Jurkat, Clone E6-1 (cell line): ENCODE measurements at places on chromosomes 3 and 15.

GRCh38 chr3:46030626-46031025, 3.3 kb upstream of the XCR1 start:
- DNase-seq, result no peak

- DNase-seq, result no peak
Observed at GRCh38 chr3:55172913-55173312, 245.1 kb upstream of the LRTM1 start.

DNA sequence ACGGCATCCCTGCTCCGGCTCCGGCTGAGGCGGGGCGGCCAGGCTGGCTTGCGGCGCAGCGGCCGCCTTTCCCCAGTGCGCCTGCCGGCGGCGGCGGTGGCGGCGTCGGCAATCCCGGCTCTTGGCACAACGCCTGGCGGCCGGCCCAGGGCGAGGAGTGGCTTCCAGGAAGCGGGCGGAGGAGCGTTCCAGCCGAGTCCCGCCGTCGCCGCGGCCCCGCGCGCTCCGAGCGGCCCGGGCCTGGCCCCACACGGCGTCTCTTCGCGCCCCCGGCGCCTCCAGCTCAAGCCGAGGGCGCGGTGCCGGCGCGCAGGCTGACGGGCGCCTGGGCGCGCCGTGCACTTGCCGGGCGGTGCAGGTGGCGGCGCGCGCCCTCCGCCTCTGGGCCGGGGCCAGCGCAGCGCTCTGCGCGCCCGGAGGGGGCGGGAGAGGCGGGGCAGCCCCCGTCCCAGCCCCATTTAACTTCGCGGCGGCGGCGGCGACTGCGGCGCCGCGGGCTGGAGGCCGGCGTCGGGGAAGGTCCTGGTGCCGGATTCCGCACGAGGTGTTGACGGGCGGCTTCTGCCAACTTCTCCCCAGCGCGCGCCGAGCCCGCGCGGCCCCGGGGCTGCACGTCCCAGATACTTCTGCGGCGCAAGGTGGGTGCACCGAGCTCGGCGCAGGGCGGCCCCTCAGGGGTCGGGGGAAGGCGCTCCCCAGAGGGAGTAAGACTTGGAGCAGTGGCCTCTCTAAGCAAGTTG, at the start of gene ADAMTSL3:
Gene ADAMTSL3, plus strand, starts transcription at position 485 of the 740 bp plus-strand sequence. CDS start 1,639 bp downstream, outside the sequence.
- no peak for DNase-seq

- DNase-seq, result no peak
Observed at GRCh38 chr3:116963802-116964201, 254.2 kb downstream of the TUSC7 start.

- no peak for DNase-seq
Observed at GRCh38 chr15:52028431-52029093, 9.5 kb downstream of the MAPK6 start.

GRCh38 chr3:122105626-122106025, 50.5 kb downstream of the CD86 start:
- no peak for DNase-seq
